ENCODE measurements at places on chromosomes 3 and 15.

GRCh38 chr3:79097964-79098660 is 669.7 kb downstream of the ROBO1 start:
- no peak for DNase-seq

GRCh38 chr3:117853923-117854668 is 1144.5 kb downstream of the TUSC7 start:
- no peak for DNase-seq

- DNase-seq = no peak
These were observed 8.5 kb upstream of the TUSC7 start for GRCh38 chr3:116701070-116701469.

GRCh38 chr3:69438476-69438875 is 52.6 kb upstream of the FRMD4B start:
- no peak for DNase-seq

DNA sequence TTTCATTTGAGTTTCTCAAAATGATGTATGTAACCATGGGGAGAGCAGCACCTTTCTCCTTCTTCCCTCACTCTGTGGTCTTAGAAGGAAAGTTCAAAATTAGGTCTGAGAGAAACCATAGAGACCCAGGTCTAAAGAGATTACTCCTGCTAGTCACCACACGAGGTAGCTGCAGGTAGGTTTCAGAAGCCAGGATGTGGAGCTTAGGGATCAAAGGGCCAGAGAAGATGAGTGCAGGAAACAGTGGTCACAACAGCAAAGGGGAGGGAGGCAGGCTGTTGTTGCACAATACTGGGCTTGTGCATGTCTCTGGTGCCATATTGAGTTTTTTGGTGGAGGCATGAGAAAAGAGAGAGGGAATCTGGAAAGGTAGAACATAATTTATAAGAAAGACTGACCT is 583.6 kb downstream of the AGBL1 start:
- no peak for DNase-seq

GRCh38 chr3:58633157-58633865 is 33.3 kb downstream of the FAM3D start:
- DNase-seq = no peak

DNA sequence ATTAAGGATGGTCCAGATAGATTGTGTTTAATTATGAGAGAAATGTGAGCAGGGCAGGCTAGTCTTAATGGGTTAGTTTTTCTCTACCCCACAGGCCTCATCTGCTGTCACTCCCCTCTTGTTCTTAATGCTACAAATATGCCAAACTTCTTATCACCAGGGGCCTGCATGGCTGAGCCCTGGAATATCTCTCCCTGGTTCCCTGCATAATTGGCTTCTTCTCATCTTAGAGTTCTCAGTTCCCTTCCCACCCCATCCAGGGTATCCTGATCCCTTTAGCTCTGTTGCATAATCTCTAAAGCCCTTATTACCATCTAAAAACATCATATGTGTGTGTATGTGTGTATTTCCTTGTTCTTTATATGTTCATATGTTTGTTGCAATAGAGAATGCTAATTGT is 279.6 kb downstream of the LSAMP start:
- DNase-seq = no peak

GRCh38 chr3:144496141-144496835 is 524.7 kb downstream of the DIPK2A start:
- DNase-seq = no peak

DNA sequence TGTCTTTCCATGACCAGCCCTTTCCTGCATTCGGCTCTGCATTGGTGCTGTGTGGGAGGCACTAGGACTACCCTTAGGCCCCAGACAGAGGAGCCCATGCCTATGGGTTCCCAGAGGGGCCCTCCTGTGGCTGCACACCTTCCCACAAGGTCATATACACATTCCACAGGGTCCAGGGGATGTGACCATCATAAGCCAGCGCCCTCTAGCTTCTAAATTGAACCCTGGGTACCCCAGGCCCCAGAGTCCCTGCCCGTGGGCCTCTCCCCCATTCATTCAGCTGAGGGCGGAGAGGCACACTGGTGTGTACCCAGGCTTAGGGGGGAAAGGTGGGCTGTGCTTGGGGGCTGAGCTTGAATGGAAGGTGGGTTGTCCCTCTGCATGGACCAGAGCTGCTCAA is 10.2 kb upstream of the SLC6A6 start:
- no peak for DNase-seq

- no peak for DNase-seq
These were observed 17.5 kb downstream of the LSG1 start for GRCh38 chr3:194654443-194654842.

- DNase-seq = no peak
These were observed 92.8 kb downstream of the TBL1XR1 start for GRCh38 chr3:177104299-177104992.

DNA sequence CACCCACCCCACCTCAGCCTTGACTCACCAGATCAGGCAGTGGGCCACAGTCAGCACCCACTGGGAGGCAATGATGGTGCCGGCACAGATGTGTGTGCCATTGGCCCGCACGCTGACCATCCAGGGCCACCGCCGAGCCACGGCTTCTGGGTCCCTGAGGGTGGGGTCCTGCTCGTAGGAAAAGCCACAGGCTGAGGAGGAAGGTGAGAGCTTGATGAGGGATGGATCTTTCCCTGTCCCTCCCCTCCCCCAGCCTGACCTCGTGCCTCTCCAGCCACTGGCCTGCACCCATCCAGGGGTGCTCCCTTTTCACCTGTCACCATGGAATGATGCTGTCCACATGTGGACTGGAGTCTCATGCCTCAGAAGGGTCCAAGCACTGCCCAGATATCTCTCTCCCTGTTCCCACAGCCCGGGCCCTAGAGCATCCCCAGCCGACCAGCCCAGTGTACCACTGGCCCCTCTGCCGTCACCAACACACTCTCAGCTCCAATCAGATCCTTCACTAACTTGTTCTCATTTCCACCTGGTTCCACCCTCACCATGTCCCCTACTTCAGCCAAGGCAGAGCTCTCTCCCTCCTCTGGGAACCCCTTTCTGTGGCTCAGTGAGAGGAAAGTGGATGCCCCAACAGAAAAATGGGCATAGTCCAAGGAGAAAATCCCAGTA is 2.0 kb downstream of the PRSS50 start:
- no peak for DNase-seq

DNA sequence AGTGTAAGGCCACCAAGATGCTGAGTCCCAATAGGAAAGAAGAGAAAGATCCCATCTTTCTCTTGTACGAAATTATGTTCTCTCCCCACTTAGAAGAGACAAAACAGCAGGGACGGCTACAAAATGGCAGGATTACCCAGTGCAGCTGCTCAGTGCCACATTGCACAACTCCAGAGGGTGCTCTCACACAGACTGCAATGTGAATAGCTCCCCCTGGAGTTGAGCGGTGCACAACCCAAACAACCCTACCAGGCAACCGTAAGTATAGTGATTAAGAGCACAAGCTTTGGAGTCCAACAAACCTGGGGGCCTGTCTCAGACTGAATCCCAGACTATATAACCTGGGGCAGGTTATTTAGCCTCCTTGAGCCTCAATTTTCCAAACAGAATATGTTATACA is 3.1 kb upstream of the BHLHE40 start:
- no peak for DNase-seq

- no peak for DNase-seq
These were observed 28.3 kb downstream of the TSEN2 start for GRCh38 chr3:12512534-12513118.

- no peak for DNase-seq
These were observed 90.7 kb downstream of the TMEM266 start for GRCh38 chr15:76150513-76150912.

- no peak for DNase-seq
These were observed 31.7 kb upstream of the NR2C2 start for GRCh38 chr3:14915636-14916222.

- DNase-seq = no peak
These were observed 3.1 kb downstream of the MELTF start for GRCh38 chr3:197026481-197026866.

GRCh38 chr15:70357453-70357852 is 259.7 kb upstream of the TLE3 start:
- DNase-seq = no peak

- no peak for DNase-seq
These were observed 128.9 kb upstream of the BHLHE40 start for GRCh38 chr3:4850211-4850927.

GRCh38 chr3:120909602-120909878 is 1.5 kb downstream of the STXBP5L start:
- DNase-seq = no peak

DNA sequence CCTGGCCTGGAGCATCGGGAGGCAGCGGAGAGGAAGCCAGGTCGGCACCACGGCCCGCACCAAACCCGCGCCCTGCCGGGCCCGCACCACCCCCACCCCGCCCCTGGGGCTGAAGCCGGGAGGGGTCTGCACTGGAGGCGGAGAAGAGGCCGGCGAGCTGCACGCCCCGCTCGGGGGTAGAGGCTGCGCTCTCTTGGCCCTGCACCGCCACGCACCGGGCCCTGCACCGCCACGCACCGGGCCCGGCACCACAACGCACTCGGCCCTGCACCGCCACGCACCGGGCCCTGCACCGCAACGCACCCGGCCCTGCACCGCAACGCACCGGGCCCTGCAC is 41.4 kb downstream of the MUC20 start:
- DNase-seq = no peak

GRCh38 chr3:129583289-129583688 is 23.2 kb downstream of the PLXND1 start:
- no peak for DNase-seq

GRCh38 chr3:155560594-155560993 is 184.3 kb downstream of the PLCH1 start:
- no peak for DNase-seq

- DNase-seq = no peak
These were observed 494 bp upstream of the NISCH start for GRCh38 chr3:52454938-52455282.

DNA sequence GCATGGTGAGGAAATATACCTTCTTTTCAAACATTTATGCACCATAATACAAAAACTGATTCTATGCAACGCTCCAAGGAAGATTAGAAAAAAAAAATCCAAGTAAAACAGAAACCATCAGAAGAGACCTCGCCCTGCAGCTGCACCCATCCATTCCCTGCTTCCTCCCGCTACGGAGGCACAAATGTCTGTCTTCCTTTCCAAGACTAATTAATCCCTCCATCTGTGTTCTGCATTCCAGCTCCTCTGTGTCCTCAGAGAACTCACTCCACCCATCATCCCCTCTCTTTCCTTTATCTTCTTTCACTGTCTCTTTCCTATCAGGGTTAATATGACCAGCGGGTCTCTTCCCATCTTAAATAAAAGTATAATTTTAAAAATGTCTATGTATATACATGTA is 196.1 kb downstream of the ADAMTSL3 start:
- DNase-seq = no peak

- DNase-seq = no peak
These were observed 3.5 kb downstream of the GABRA5 start for GRCh38 chr15:26870346-26870745.
